ENCODE measurements at places on chromosomes 13 and 19. TPM values are rescaled to one million over a fixed set of nuclear protein-coding genes. Genes with fewer than 3 reads are reported as not detected.

DUS3L gene
- total RNA-seq = 30.0 TPM

FFAR2 gene
- not detected for total RNA-seq

ZNRF4 gene
- total RNA-seq = not detected

GPI gene
- 204 TPM for total RNA-seq

BCL3 gene
- total RNA-seq = 10.8 TPM

KIR2DL4 gene
- total RNA-seq = not detected

EMC10 gene
- 78.7 TPM for total RNA-seq

TNFSF11 gene
- total RNA-seq = not detected

MEDAG gene
- 0.17 TPM for total RNA-seq

ADGRE1 gene
- total RNA-seq = not detected

LILRA2 gene
- total RNA-seq = not detected

DNA sequence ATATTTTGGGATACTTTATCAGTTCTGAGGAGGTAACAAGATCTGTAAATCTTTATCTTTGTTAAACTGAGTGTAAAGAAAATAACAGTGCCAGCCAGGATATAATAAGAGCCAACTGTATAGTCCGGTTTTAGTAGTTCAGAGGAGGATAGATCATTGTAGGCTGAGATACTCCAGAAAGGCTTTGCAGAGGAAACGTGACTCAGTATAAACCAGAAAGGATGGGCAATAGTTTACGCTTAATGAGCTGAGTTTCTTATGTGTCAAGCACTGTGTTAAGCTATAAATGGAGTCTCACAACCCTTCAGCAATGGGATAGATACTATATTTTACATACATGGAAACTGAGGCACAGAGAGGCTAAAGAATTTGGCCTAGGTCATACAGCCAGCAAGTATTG, 3.8 kb downstream of the RFXAP start:
- DNase-seq = no peak

GRCh38 chr19:18669524-18669817, 14.0 kb upstream of the CRTC1 start:
- no peak for DNase-seq

DNA sequence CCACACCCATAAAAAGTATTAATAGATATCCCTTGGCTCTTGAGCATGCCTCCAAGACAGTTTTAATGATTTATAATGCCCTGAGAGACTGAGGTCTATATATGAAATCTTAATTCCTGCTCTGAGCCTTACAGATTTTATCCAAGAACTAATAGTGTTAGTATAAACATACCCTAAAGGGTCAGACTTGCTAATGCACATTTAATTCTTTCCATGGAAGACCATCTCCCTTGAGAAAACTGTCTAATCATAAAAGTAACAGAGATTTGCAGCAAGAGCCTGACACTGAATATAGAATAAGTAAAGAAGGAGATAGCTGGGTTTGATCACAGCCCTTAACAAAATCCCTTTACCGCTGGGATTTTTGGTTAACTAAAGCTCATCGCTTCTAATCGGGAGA, 650.8 kb upstream of the KLF12 start:
- DNase-seq = no peak

- DNase-seq = peak; percentile 34
Observed at GRCh38 chr13:21567714-21568113, 36.3 kb downstream of the MICU2 start.

GRCh38 chr13:29543230-29544215, 52.0 kb downstream of the SLC7A1 start:
- peak; percentile 64 for DNase-seq

- no peak for DNase-seq
Observed at GRCh38 chr13:35984287-35984686, 146.9 kb downstream of the DCLK1 start.

DNA sequence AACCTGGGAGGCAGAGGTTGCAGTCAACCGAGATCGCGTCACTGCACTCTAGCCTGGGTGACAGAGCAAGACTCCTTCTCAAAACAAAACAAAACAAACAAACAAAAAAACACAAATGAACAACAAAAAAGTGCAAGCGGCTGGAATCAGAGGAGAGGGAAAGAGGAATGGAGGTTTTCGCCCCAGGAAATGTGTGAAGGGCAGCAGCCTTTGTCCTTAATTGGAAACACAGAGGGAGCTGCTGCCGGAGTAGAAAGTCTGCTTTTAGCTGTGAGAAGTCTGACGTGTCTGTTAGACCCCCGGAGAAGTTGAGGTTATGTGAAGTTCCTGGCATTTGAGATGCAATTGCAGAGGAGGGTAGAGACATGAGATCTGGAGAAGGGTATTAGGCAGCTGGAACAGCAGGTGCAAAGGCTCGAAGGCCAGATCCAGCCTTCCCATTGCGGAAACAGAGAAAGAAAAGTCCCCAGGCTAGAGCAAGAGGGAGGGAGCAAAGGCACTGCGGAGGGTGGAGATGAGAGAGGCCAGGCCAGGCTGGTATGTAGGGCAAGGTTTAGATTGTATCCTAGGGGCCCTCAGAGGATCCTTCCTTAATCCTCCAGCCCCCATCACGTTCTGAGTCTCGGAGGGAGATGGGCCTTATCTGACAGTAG, 473 bp downstream of the TMIGD2 start:
- DNase-seq = no peak

DNA sequence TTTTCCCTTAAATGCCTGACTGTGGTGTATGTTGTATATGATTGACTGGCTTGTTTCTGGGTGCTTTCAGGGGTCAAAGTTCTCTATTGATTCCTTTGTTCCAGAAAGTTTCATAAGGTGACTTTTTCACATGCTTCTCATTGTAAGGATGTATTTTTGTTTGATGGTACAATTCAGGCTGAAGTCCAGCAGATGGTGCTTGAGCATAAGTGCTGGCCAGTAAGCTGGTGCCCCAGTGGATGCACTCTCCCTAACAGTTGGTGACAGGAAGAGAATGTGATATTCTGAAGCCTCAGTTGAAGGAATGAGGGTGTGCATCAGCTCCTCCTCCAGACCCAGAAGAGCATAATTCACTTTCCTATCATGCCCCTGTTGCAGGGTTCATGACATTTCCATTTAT, 1941.6 kb upstream of the PRR20A start:
- DNase-seq = no peak

GRCh38 chr13:80083853-80084676, 256.9 kb downstream of the SPRY2 start:
- DNase-seq = peak; percentile 91

GRCh38 chr13:111049791-111050538, 65.1 kb upstream of the ARHGEF7 start:
- no peak for DNase-seq

GRCh38 chr19:436413-436950, 24.4 kb downstream of the SHC2 start:
- no peak for DNase-seq

GRCh38 chr13:32214071-32214470, 101.1 kb downstream of the ZAR1L start:
- DNase-seq = no peak

GRCh38 chr19:48325265-48325910, at the start of gene EMP3:
Gene EMP3 (plus strand): TSS chr19:48325552. CDS start chr19:48326845, 1,293 bp downstream.
- peak; percentile 64 for DNase-seq

GRCh38 chr13:32432856-32433255, 4.9 kb upstream of the N4BP2L1 start:
- DNase-seq = no peak

- DNase-seq = peak; percentile 35
Observed at GRCh38 chr13:84653915-84654534, 771.8 kb upstream of the SLITRK1 start.

GRCh38 chr13:52010890-52011631, at the start of gene ATP7B:
Gene ATP7B (minus strand): TSS chr13:52011450. CDS start chr13:52011337, 113 bp downstream.
- DNase-seq = no peak

- no peak for DNase-seq
Observed at GRCh38 chr19:6042776-6043726, 65.1 kb upstream of the RANBP3 start.

DNA sequence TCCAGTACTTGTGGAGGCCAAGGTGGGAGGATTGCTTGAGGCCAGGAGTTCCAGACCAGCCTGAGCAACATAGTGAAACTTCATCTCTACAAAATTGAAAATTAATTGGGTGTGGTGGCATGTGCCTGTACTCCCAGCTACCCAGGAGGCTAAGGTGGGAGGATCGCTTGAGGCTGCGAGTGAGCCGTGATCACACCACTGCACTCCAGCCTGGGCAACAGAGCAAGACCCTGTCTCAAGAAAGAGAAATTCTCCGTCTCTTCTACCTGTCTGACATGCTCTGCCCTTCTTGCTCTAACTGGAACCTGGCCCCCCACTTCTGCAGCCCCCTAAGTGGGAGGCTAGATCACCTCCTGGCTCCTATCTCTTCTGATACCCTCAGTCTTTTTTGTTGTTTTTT, 7.4 kb downstream of the EIF3K start:
- no peak for DNase-seq

- no peak for DNase-seq
Observed at GRCh38 chr19:52871466-52871865, 14.0 kb upstream of the ZNF468 start.

- DNase-seq = no peak
Observed at GRCh38 chr13:33032037-33032625, 15.9 kb downstream of the KL start.

DNA sequence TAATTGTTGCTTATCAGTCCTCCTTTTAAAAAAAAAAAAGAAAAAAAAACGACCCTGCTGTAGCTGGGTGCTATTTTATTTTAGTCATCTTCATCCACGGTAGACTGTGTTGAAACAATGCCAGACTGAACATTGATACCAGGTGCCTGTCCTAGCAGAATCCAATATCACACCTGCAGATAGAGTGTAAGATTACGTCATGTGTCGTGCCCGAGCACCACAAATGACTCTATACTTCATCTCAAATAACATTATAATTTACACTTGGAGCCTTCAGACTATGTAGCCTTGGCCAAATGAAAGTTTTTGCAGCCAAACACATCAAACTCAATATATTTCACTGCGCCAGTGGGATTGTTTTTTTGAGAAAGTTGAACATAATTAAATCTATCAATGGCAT, 410.6 kb downstream of the FGF9 start:
- no peak for DNase-seq

GRCh38 chr13:46515803-46516202, 37.2 kb upstream of the LRCH1 start:
- DNase-seq = no peak

DNA sequence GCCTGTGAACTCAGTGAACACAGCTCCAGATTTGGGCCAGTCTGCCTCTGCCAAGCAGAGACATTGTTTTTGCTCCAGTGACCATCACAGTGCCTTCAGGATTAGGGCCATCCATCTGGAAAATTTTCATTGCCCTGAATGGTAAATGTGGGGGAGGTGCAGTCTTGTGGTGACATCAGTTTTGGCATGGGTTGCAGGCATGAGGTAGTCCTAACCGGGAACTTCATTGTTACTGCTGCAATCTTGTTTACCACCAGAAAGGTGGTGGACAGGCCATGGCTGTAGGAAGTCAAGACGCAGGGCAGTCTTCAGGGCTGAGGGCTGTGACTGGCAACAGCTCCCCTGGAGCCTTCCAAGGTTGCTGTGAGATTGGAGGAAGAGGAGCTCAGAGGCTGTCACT, 55.2 kb downstream of the SPATA13 start:
- DNase-seq = peak; percentile 94
